ENCODE measurements at places on chromosomes 5 and 9.
A peak's percentile ranks its signal among the peaks of the same experiment; 100 is the strongest.

- DNase-seq, result no peak
These were observed 134.8 kb upstream of the ADAMTS16 start for GRCh38 chr5:5005353-5005752.

GRCh38 chr5:150918613-150919012 lies 13.8 kb upstream of the ZNF300 start:
- no peak for DNase-seq

DNA sequence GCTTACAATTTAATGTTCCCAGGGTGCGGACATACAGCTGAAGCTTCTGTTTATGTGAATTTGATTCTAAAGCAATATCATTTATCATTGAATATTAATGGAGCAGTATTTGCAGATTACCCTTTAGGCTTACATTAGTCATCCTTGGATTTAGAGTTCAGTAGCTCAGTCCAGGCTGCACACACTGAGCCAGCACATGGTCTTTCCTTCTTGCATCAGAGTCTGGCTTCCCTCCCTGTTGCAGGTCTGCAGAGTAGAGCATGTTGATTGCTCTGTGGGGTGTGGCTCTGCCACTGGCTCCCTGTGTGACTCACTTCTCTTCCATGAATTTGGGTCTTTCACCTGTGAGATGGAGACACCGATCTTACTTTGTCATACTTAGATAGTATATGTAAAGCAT lies 36.8 kb downstream of the NSG2 start:
- DNase-seq, result no peak

DNA sequence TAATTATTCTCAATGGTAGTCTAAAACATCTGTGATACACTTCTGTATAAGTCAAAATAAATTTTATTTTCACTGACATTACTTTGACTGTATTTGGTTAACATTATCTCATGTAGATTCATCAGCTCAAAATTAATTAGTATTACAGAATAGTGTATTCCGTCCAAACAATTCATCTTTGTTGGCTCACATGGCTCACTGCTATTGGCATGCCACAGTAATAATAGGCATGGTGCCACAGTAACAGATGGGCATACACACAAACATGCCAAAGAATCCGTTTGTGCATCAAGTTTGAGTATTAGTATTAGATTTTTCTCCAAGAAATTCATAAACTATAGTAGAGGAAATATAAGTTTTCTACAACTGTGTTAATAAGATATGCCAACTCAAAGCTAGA lies 14.2 kb downstream of the AP3B1 start:
- no peak for DNase-seq

DNA sequence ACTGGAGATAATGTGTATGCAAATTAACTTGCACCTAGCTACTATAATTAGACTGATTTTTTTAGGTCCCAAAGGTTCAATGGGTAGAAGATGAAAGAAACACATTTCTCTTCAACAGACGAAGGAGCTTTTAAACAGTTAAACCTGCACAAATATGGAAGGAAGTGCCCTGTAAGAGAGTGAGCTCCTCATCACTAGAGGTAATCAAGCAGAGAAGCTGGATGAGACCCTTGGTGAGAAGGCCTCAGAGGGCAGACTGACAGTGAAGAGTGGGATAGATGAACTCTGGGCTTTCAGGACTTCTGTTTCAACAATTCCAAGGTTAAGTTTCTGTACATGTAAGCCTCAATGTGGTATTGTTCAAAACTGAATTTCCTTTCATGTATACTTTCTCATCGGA lies 23.2 kb downstream of the PTPN3 start:
- no peak for DNase-seq

DNA sequence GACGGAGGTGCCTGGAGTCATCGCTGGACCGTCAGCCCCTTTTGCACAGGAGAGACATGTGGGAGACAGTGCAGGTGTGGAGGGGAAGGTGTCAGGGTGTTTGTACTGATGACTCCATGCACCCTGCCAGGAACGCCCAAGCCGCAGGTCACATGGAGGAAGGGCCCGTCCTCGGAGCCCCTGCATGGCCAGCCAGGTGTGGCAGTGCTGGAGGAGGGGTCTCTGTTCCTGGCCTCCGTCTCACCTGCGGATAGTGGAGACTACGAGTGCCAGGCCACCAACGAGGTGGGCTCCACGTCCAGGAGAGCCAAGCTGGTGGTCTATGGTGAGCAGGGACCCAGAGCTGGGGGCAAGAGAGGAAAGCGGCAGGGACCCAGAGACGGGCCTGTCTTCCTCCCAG lies 81.5 kb downstream of the HMCN2 start:
- DNase-seq, result no peak

DNA sequence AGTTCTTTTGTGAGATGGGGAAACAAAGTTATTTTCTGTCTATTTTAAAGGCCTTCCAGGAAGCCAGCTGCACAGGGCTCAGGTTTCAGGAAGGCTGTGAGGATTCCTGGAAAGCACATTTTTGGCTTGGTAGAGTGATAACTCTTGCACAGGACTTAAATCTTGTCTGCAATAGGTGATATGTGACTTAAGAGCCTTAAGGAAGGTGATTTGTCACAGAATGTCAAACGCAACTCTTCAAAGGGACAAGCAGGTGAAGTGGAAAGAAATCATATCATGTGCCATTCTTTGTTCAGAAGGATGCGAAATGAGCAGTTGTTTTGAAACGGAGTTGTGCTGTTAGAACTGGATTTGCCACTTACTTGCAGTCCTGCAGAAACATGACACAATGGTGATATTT lies 459.3 kb downstream of the MAT2B start:
- DNase-seq, result no peak

DNA sequence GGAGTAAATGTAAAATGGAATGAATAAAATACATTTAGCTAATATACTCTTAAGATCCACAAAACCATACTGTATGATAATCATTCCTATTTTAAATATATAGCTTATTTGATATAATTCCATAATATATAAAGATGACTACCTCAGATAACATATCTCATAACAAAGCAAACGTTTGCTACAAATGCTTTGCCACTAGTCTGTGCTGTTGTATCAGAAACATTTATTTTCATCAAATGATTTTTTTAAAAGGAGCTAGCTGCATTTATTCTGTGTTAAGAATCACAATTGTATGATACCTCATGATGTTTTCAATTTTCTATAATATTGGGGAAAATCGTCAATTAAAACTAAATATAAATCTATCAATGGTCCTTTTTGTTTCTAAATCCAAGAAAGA lies 567.2 kb downstream of the PTPRD start:
- DNase-seq, result no peak

GRCh38 chr5:6979061-6979460 lies 265.8 kb downstream of the TENT4A start:
- DNase-seq, result no peak

- DNase-seq, result no peak
These were observed 4.6 kb downstream of the ANXA1 start for GRCh38 chr9:73155968-73156864.

- DNase-seq, result no peak
These were observed 8.6 kb downstream of the STC2 start for GRCh38 chr5:173319646-173320045.

- DNase-seq, result no peak
These were observed 13.7 kb downstream of the ERMP1 start for GRCh38 chr9:5819174-5819573.

GRCh38 chr9:30846651-30847050 lies 1537.8 kb upstream of the ACO1 start:
- no peak for DNase-seq

DNA sequence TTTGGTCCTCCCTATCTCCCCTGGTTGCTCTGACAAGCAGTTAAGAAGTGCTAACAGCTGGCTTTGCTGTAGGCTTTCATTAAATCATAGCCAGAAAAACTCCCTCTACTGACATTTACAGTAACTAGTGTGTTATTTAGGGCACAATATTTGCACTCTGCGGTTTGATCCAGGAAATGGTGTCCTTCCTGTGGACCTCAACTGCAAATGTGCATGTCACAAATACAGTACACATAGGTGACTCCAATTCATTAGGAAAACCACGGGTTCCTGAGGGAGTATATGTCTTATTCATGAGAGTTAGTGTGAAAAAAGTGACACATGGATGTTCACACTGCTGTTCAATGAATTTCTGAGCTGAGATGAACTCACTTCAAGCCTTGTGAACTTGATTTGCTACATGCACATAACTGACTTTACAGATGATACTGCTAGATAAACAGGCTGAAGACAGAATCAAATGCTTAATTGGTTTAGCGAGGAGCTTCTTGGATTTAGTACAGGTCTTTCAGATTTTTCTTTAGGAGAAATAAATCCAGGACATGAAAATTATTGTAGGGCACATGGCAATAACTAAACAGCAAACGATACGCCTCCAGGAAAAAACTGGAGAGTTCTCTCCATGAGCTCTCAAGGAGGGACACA lies 281.5 kb downstream of the EFNA5 start:
- no peak for DNase-seq

DNA sequence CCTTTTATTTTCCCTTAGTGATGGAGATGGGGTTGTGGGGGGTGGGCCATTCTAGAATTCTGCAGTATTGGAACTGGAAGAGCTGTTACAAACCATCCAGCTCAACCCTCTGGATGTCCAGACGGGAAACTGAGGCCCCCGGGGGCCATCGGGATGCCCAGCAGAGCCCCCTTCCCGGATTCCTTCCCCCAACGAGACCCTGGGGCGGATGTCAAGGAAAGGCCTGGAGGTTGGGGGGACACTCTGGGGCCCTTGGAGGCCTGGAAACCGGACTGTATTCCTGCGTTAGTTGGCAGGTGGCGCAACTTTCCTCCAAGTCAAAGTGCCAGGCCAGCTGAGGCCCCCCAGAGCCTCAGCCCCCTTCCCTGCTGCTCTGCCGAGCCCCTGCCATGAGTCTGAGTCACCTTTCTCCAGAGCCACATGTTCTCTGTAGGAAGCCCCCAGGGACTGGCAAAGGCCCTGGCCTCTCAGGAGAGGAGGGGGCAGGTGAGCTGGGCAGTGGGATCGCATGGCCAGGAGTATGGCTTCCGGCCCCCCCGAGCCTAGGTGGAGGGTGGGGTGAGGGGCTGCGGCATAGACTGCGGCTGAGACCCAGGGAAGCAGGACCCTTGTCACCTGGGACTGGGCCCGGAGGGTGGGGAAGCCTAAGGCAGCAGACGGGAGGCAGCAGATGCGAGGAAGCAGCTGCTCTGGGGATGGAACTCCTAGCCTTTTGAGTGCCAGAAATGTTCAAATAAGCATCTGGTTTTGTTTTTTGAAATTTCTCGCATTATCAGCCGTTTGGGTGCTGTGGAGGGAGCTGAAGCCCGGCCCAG lies 17.8 kb upstream of the FIBCD1 start:
- DNase-seq, result no peak

GRCh38 chr5:141846031-141846430 lies 32.2 kb downstream of the PCDH1 start:
- DNase-seq, result no peak

- peak; percentile 64 for DNase-seq
These were observed 2.7 kb downstream of the EEIG1 start for GRCh38 chr9:127977884-127978647.

- no peak for DNase-seq
These were observed 28.4 kb downstream of the GLRX start for GRCh38 chr5:95794070-95794516.

- no peak for DNase-seq
These were observed 275.3 kb upstream of the CDH6 start for GRCh38 chr5:30918171-30918570.

DNA sequence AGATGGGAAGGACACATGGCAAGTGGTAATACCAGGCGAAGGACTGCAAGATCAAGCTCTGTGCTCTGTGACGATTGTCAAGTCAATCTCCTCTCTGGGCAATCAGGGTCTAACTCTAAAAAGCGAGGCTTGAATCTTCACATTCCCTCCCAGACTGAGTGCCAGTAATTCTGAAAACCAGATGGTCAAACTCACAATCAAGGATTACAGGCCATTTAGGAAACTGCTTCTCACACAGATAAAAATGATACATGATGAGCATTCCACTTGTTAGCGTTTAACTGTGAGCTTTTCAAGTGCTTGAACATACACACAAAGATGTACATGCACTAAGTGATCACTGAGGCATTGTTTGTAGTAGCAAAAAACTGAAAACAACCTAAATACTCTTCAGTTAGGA lies 210.1 kb downstream of the TRIM32 start:
- DNase-seq, result no peak

GRCh38 chr9:110714314-110714713 lies 45.7 kb downstream of the MUSK start:
- no peak for DNase-seq

DNA sequence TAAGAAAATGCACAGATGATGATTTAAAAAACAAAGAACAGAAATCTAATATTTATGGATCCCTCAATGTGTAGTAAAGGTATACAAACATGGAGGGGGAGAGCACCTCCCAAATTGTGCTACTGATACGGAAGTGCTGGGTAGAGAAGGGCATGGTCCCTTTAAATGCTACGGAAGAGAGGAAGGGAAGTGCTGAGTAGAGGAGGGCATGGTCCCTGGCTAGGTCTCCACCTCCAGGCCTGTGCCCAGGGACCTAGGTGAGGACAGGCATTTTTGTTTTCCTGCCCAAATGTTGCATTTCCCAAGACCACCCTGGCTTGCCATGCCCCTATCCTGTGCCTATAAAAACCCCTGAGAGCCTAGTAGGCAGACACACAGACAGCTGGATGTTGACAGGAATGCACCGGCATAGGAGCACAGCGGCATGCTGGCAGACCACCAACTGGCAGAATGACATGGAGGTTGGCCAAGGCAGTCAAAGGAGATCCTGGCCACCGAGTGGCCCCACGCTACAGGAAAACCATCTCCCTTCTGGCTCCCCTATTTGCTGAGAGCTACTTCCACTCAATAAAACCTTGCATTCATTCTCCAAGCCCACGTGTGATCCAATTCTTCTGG lies 62.1 kb upstream of the SPDL1 start:
- peak; percentile 14 for DNase-seq

- no peak for DNase-seq
These were observed 19.4 kb upstream of the DCP2 start for GRCh38 chr5:112957036-112957808.

GRCh38 chr9:16726718-16727451 lies 143.6 kb downstream of the BNC2 start:
- DNase-seq, result peak; percentile 65

DNA sequence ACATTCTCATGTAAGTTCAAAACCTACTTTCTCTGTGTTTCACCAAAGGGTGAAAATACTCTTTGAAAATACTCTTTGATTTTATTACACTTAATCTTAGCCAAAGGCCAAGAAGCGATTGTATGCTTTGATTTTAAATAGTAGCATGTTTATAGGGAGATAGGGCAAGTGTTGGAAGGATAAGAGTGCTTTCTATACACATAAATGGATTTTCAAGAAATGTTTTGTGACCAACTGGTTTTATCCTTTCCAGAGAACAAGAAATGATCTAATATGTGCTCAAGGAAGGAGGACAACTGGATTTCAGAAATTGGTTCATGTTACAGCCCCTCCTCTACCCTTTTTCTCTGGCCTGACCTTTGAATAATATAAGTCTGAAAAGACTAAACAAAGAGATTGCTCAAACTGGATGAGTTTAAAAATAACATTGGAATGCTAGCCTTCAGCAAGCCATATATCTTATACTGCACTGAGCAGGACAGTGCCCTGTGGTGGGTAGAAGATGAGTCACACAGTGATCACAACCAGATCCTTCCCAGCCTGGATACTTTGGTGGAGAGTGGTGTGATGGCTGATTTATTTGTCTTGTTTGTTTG lies 13.1 kb downstream of the PALM2AKAP2 start:
- no peak for DNase-seq

- DNase-seq, result no peak
These were observed 6.2 kb upstream of the CERCAM start for GRCh38 chr9:128414461-128414860.

- no peak for DNase-seq
These were observed 165.1 kb downstream of the FBXO4 start for GRCh38 chr5:42090162-42090561.

- DNase-seq, result no peak
These were observed 241.0 kb upstream of the NFIL3 start for GRCh38 chr9:91664663-91665062.
